ENCODE measurements at places on chromosomes 7 and 10.

DNA sequence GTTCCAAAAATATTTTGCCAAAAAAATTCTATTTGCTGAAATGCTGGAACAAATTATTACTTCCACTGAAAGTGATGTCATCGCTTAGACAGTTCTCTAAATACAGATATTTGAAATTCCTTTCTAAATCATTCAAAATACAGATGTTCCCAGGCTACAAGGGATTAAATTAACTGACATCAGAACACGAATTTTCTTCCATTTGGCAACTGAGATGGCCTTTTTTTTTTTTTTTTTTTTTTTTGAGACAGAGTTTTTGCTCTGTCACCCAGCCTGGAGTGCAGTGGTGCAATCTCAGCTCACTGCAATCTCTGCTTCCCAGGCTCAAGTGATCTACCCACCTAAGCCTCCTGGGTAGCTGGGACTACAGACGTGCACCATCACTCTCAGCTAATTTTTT, 57.0 kb downstream of the P4HA1 start:
- DNase-seq, result peak; percentile 82

DNA sequence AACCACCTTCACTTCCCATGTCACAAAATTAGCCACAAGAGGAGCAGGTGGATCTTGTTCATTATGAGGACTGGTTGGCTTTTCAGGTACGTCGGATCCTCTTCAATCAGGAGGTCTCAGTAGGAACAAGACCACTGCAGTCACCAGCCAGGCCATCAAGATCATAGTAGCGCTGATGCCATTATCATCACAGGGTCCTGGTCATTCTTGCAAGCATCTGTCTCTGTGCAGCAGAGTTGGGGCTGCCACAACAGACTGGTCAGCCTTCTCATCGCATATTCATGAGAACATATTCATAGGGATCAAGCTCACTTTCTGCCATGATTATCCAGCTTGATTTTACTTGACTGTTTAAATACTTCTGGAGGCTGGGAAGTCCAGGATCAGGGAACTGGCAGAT, 67.1 kb downstream of the ADCYAP1R1 start:
- no peak for DNase-seq

GRCh38 chr10:2543142-2543886, 524.0 kb upstream of the PFKP start:
- DNase-seq, result no peak

- no peak for DNase-seq
Measured at GRCh38 chr10:89310056-89310893, 8.4 kb downstream of the IFIT2 start.

GRCh38 chr10:120819366-120819765, 31.8 kb upstream of the WDR11 start:
- DNase-seq, result no peak

GRCh38 chr10:35369049-35369611, 32.8 kb downstream of the CCNY start:
- DNase-seq, result peak; percentile 19

GRCh38 chr7:27921081-27921836, 181.3 kb downstream of the TAX1BP1 start:
- peak; percentile 79 for DNase-seq

- DNase-seq, result no peak
Measured at GRCh38 chr7:26437003-26437532, 145.4 kb downstream of the SNX10 start.

- no peak for DNase-seq
Measured at GRCh38 chr10:129727071-129727470, 237.0 kb downstream of the EBF3 start.

- no peak for DNase-seq
Measured at GRCh38 chr10:76552091-76552873, 1085.3 kb downstream of the KCNMA1 start.

- no peak for DNase-seq
Measured at GRCh38 chr7:99290980-99291607, 18.5 kb downstream of the MYH16 start.

- peak; percentile 97 for DNase-seq
Measured at GRCh38 chr10:104300002-104300735, 31.2 kb downstream of the GSTO2 start.
